Mesangial cell (primary cell): ENCODE measurements at places on chromosomes 11 and 22. TPM values are rescaled to one million over a fixed set of nuclear protein-coding genes. Genes with fewer than 3 reads are reported as not detected.

Gene VPS37C
- total RNA-seq: 14.2 and 16.9 TPM in 2 replicates

Gene GPHA2
- total RNA-seq: not detected in 2 replicates

Gene CELSR1
- 58.8 and 87.7 TPM in 2 replicates for total RNA-seq

Gene SLC5A4
- total RNA-seq: 0.13 TPM in 1 of 2 replicates, not detected in the other

Gene ANO5
- 0.76 and 0.98 TPM in 2 replicates for total RNA-seq

Gene MRGPRX4
- not detected in 2 replicates for total RNA-seq

Gene GP1BB
- total RNA-seq: 1.8 and 2.4 TPM in 2 replicates

Gene PHLDA2
- 45.0 and 110 TPM in 2 replicates for total RNA-seq

Gene OR2AT4
- total RNA-seq: 0.13 TPM in 1 of 2 replicates, not detected in the other
